Kidney (tissue), 22 donors: ENCODE measurements at places on chromosomes 11 and 22. TPM values are rescaled to one million over a fixed set of nuclear protein-coding genes. Genes with fewer than 3 reads are reported as not detected.

Gene CARD18
- not detected for polyA plus RNA-seq

DNA sequence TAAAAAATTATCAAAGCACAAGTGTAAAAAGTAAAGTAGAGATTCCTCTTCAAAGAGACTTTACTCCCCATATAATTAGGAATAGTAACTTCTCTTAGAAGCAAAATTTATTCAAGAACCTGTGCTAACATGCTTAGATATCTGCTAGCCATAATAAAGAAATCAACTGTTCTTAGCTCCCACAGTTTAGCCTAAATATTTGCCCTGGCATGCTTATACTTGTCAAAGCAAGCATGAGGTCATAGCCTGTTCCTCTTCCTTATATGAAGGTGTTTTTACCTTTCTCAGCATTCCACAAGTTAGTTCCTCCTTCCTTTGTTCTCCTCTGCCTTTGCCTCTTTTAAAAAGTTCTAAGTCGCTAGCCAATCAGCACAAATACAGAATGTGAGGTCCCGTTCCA is 30.3 kb downstream of the RIC3 start:
- DNase-seq: no peak

Gene PIH1D2
- 6.6 TPM for polyA plus RNA-seq

Gene PATE2
- not detected for polyA plus RNA-seq

GRCh38 chr11:2466869-2467694 is 22.3 kb downstream of the KCNQ1 start:
- no peak for DNase-seq

Gene WBP2NL
- 0.84 TPM for polyA plus RNA-seq

Gene DRICH1
- 1.3 TPM for polyA plus RNA-seq

- DNase-seq: peak; percentile 35
These were observed 67.1 kb downstream of the PARVB start for GRCh38 chr22:44091021-44091721.

Gene DUSP8
- polyA plus RNA-seq: 1.9 TPM

Gene TH
- polyA plus RNA-seq: not detected

GRCh38 chr11:20599221-20600019 is at the start of gene SLC6A5:
Gene SLC6A5 (plus strand): TSS chr11:20599608. CDS start chr11:20599673, 65 bp downstream.
- DNase-seq: peak; percentile 94

GRCh38 chr11:125141686-125142535 is 22.6 kb upstream of the PKNOX2 start:
- peak; percentile 88 for DNase-seq

DNA sequence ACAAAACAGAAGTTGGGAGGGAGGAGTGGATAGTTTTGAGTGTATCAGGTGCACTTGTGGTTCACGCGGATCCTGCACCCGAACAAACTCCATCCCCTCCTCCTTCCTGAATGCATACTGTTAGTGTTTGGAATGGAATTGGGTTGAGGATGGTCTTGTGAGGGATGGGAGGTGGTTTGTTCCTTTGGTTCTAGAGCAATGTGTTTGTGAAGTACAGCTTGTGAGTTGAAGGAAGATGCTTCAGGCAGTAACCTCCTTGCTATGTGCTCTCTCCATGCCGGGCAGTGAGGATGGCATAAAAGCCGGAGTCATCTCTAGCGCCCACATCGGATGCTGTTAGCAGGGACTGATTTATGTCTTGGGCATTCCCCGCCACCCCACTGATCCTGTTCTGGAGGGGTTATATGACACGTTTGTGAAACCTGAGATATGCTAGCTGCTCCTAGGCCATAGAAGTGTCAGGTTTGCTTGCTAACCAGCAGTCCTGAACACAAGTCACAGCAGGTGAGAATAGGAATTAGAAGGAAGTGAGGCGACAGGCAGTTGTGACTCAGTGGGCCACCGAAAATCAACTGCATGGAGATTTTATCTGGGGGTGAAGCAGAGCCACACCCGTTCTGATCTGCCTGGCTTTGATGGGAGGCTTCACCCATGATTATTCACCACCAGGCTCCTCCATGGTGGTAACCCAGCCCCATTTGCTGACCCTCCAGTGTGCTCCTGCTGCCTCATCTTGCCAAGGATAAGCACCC is 2.2 kb downstream of the BCR start:
- DNase-seq: peak; percentile 84

DNA sequence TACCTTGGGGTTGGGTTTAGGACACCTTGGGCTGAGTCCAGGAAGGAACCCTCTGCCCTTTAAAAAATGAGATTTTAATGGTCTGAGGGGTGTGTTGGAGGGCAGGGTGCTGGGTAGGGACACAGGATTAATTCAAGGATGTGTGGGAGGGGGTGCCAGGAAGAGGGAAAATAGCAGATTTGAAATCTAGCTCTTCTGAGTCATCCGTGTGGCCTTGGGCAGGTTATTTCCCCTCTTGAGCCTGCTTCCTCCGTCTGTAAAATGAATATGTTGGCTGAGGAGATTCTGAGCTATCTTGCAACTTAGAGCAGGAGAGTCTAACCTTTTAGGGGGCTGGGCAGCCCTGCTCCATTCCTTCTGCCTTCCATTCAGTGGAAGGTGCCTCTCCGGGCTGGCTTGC is 3.0 kb downstream of the TSPAN18 start:
- DNase-seq: no peak

DNA sequence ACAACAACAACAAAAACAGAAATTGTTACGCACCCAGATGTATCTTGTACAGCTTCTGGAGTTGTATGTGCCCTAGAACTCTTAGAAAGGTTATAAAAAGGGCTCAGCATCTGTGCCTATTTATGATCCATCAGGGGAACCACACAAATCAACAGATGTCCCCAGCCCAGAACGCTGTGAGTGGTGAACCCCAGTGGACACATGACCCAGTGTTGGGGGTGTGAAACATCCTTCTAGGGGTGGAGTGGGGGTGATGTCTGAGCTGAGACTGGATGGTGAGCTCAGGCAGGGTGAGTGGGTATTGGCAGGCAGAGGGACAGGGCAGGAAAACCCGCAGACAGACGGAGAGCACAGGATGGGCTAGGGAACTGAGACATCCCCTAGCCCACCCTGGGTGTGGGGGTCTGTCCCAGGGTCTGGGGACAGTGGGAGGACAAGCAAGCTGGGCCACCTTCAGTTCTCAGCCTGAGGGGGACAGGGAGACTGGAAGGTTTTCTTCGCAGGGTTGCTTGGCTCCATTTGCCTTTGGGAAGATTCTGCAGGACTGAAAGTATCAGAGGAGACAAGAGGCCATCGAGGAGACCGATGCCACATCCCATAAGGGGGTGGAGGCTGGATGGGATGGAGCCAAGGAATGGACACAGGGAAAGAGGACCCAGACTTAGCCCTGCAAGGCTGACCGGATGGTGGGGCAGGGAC is 5.8 kb upstream of the EMID1 start:
- no peak for DNase-seq

- DNase-seq: no peak
These were observed 390 bp upstream of the HTATIP2 start for GRCh38 chr11:20363149-20363499.

DNA sequence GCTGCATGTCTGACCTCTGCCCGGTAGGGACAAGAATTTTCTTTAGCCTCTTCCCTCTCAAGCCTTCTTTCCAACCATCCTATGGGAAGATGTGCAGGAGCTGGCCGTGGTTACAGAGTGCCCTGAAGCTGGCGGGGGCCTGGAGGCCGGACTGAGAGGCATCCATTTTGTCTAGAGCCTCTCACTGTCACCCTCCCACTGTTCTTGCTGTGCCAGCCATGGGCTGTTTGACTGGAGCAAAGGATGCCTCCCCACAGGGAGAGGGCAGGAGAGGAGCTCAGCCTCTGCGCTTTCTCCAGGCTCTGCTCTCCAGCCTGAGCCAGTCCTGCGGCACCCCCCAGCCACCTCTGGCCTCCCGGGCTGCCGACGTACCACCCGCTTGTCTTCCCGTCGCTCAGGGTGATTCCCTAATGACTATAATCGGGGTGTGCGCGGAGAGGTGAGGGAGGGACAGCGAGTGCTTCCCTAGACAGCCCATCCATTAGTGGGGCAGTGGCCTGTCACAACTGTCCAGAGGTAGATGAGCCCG is 123.8 kb downstream of the NECTIN1 start:
- DNase-seq: no peak

GRCh38 chr22:29693671-29694070 is 26.1 kb upstream of the CABP7 start:
- DNase-seq: no peak

- no peak for DNase-seq
These were observed 4.9 kb upstream of the OR5L1 start for GRCh38 chr11:55806248-55806647.

- DNase-seq: no peak
These were observed 76.0 kb downstream of the EIF3M start for GRCh38 chr11:32659672-32660071.

Gene OR6T1
- polyA plus RNA-seq: not detected

DNA sequence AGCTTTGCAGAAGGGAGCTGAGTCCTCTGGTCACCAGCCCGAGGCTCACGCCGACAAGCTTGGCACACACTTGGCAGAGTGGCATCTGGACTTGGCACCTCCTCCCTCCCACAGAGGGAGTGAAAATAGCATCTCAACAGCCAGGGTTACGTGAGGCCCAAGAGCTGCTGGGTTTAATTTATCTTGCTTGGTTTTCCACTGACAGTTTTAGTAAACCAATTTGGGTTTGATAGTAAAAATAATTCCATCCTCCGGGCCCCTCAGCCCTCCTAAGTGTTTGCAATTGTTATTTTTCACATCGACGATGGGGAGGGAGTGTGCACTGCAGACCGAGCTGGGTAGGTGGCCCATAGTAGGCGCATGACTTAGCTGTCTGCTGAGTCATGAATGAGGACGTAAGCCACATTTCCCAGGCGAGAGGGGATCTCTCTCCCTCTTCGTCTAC is 107.6 kb upstream of the ASPHD2 start:
- no peak for DNase-seq
